ENCODE measurements at places on chromosomes 1 and 21.
A peak's percentile ranks its signal among the peaks of the same experiment; 100 is the strongest.

DNA sequence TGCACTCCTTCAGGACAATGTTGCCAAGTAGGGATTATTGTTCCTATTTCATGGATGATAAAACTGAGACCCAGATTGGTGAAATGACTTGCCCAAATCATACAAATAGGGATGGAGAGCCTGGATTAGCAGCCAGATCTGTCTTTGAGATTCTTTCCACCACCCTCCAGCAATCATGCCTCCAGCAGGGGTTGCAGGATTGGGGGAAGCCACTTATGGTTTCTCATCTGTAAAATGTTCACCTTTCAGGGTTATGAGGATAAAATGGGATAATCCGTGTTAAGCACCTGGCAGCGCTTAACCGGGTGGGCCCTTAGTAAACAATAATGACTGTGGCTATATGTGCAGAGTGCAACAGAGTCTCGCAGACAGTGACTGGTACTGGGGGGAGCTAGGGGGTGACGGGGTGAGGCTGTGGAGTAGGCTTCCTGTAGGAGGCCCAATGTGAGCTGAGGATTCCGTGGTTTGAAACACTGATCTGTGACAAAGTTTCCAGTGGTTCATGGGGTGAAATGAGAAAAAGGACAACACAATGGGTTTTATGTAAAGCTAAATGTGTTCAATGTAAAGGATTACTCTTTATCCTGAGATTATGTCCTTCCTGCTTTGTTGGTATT, 33.7 kb upstream of the FOXO6 start:
- no peak for DNase-seq

DNA sequence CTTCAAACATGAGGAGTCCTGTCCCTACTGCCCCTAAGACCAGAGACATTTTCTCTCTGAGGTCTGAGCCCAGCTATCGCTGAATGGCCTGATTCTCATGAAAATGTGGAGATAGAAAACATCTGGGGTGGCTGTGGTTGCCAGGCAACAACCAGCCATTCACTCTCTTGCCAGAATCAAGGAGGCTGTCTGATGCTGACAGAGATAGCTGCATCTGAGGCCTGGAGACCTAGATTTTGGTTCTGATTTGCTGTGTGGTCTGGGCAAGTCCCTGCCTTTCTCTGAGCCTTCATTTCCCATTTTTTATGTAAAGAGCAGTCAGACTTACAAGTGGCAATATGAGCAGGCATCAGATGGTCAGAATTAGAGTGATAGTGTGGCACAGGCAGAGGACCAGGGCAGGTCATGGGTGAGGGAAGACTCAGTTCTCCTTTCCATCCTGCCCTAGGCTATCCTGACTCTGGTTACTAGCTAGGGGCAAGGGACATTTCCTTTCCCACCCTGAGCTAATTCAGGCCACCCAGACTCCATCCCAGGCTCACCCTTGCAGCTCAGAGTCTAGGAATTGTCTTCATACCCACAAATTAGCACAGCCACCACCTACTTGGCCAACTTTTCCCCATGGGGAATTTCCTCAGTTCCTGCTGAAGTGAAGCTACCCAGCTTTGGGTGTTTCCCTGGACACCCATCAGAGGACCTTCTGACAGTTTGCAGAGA, 20.0 kb upstream of the RNF19B start:
- DNase-seq = peak; percentile 41

GRCh38 chr1:169364948-169365347, 2.6 kb downstream of the NME7 start:
- DNase-seq = no peak

DNA sequence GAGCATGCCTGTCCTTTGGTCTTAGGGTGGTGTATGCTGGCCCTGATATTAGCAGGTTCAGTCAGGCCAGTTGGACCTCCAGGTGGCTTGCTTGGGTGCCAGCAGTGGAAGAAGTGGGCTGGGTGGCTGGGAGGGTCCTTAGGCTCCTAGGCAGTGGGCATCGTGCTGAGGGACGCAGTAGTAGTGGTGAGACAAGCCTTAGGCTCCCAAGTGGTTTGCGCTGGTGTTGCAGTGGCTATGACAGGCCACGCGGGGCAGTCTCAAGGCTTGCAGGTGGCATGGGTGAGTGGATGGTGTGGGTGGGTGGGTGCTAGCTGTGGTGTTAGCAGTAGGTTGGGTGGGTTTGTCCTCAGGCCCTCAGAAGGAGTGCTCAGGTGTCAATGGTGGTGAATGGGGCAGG, 162.3 kb downstream of the FMN2 start:
- DNase-seq = no peak
